ENCODE measurements at places on chromosomes 7 and 10.

GRCh38 chr10:86662186-86663045 lies 5.9 kb upstream of the LDB3 start:
- DNase-seq: no peak

DNA sequence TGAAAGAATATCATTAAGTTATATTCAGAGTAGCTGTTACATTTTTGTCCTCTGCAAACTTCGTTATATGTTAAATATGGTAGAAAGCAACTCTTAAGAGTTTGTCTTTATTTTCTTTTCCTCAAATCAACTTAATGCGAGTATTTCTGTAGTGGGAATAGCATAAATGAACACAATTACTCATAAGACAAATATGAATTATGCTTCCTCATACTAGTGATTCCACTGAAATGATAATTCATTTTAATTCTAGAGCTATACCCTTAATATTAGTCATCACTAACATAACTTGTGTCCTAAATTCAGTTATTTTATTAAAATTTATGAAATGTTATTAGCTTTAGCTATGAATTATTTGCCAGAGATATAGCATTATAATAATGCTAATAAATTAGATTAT lies 820.6 kb upstream of the KCND2 start:
- DNase-seq: no peak

GRCh38 chr7:15972862-15973275 lies 286.4 kb upstream of the MEOX2 start:
- peak; percentile 20 for DNase-seq

DNA sequence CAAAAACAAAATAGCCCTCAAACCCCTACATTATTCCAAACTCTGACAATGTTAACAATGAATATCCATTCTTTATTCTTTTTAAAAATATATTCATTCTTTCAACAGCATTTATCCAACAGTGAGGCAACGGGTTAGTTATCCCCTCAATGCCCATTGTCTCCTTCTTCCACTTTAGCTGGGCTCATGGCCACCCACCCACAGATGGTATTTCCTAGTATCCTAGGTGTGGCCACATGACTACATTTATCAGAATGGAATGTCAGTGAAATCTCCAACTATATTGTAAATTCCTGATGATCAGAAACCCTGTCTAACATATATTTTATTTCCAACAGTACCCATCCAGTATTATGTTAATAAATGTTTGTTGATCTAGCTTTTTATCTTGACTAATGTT lies 13.6 kb downstream of the HOXA1 start:
- no peak for DNase-seq
